Muscle of leg (tissue), 16 donors: ENCODE measurements at places on chromosomes 16 and 17. TPM values are rescaled to one million over a fixed set of nuclear protein-coding genes. Genes with fewer than 3 reads are reported as not detected.

DNA sequence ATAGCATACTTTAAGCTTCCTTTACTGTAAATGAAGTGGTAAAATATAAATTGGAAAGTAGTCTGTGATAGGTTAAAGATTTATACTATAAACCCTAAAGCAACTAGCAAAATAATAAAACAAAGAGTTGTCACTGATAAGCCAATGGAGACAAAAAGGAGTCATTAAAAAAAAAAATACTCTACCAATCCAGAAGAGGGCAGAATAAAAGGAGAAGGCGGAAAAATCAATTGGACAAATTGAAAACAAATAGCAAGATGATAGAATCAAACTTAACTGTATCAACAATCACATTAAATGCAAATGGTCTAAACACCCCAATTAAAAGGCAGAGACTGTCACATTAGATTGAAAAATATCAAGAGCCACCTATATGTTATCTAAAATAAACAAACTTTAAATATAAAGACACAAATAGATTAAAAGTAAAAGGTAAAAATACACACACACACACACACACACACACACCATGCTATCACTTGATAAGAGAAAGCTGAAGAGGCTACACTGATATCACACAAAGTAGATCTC is 71.8 kb downstream of the CACNG1 start:
- peaks cover 17% of the 10 kb centered on the region for H3K36me3 ChIP-seq
- DNase-seq: no peak
- no peaks in the 10 kb centered on the region for H3K4me1 ChIP-seq
- H3K27me3 ChIP-seq: no peaks in the 10 kb centered on the region

GRCh38 chr17:80894439-80894721 is 97.3 kb upstream of the CHMP6 start:
- peaks cover 39% of the 10 kb centered on the region for H3K36me3 ChIP-seq
- no peak for DNase-seq
- H3K27me3 ChIP-seq: no peaks in the 10 kb centered on the region
- no peak overlapping the region for H3K4me3 ChIP-seq

GRCh38 chr17:81534157-81535006 is 6.2 kb downstream of the FSCN2 start:
- H3K27me3 ChIP-seq: peaks cover 34% of the 10 kb centered on the region
- H3K4me3 ChIP-seq: no peak overlapping the region
- DNase-seq: no peak

DNA sequence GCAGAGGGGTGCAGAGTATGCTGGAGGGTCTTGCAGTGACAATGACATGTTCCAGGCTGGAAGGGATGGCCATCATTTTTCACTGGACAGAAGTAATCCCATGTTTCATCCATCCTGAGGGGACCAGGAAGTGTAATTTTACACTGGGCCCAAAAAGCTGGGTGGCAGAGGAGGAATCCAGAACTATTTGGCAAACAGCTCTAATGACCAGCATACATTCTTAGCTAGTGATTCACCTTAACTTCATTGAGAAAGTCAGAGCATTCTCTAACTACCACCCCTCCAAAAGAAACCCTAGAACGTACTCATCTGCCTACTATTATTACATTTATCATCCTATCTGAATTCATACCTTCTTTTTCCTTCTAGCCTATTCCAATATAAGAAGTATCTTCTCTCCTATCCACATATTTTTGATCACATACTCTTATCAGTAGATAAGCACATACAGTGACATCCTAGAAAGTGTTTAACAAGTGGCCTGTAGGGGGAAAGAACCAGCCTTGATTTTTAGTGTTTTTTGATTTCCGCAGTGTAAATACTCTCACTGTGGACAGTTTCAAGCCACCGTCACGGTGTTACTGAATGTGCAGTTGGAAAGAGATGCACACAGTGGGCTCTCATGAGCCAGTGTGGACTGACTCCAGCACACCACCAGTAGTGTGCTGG is 118.1 kb downstream of the FTO start:
- DNase-seq: no peak
- no peak overlapping the region for H3K27ac ChIP-seq
- H3K4me1 ChIP-seq: peaks cover 1% of the 10 kb centered on the region
- peaks cover 6% of the 10 kb centered on the region for H3K36me3 ChIP-seq
- no peaks in the 10 kb centered on the region for H3K27me3 ChIP-seq

- H3K4me3 ChIP-seq: no peak overlapping the region
- H3K27ac ChIP-seq: peak overlapping the region; percentile 13
- peaks cover 11% of the 10 kb centered on the region for H3K36me3 ChIP-seq
- no peak for DNase-seq
Observed at GRCh38 chr17:77378318-77379064, 237.7 kb downstream of the SEC14L1 start.

DNA sequence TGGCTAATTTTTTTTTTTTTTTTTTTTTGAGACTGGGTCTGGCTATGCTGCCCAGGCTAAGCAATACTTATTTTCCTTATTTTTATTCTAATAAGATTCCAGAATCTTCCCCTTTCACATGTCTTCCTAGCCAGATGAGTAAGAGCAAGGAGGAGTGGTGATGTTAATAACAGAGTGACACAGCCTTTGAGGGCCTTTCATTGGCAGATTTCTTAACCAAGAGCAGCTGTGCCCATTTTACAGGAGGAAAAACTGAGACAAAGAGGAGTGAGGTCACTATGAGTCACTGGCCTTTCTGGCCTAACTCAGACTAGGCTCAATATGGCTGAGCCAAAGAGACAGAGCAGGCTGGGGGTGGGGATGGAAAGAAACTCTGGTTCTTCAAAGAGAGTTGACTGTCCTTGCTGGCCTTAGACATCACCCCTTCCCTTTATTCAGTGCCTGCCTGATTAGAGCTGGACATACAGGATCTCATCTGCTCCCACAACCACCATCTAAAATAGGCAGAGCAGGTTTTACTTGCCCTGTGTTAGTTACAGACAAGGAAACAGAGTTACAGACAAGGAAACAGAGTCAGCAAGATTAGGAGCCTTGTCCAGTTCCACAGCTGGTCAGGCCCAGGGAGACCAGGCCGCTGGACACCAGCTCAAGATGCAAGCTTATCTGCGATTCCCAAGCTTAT is 50.0 kb upstream of the TOB1 start:
- peaks cover 48% of the 10 kb centered on the region for H3K4me1 ChIP-seq
- H3K36me3 ChIP-seq: no peaks in the 10 kb centered on the region
- no peak overlapping the region for H3K4me3 ChIP-seq
- DNase-seq: no peak
- peak overlapping the region; percentile 65 for H3K27ac ChIP-seq
- no peaks in the 10 kb centered on the region for H3K27me3 ChIP-seq

- no peak for DNase-seq
- H3K4me3 ChIP-seq: no peak overlapping the region
- peaks cover 22% of the 10 kb centered on the region for H3K27me3 ChIP-seq
Observed at GRCh38 chr16:49464093-49464492, 90.5 kb downstream of the C16orf78 start.

- H3K27ac ChIP-seq: no peak overlapping the region
- peak; percentile 25 for DNase-seq
- peaks cover 29% of the 10 kb centered on the region for H3K27me3 ChIP-seq
- no peak overlapping the region for H3K4me3 ChIP-seq
- H3K36me3 ChIP-seq: no peaks in the 10 kb centered on the region
Observed at GRCh38 chr16:89084814-89085612, 8.6 kb upstream of the ACSF3 start.

- H3K4me1 ChIP-seq: peaks cover 14% of the 10 kb centered on the region
- no peak overlapping the region for H3K4me3 ChIP-seq
- H3K36me3 ChIP-seq: no peaks in the 10 kb centered on the region
- H3K27ac ChIP-seq: no peak overlapping the region
Observed at GRCh38 chr17:77783991-77784820, 174.3 kb upstream of the TNRC6C start.

DNA sequence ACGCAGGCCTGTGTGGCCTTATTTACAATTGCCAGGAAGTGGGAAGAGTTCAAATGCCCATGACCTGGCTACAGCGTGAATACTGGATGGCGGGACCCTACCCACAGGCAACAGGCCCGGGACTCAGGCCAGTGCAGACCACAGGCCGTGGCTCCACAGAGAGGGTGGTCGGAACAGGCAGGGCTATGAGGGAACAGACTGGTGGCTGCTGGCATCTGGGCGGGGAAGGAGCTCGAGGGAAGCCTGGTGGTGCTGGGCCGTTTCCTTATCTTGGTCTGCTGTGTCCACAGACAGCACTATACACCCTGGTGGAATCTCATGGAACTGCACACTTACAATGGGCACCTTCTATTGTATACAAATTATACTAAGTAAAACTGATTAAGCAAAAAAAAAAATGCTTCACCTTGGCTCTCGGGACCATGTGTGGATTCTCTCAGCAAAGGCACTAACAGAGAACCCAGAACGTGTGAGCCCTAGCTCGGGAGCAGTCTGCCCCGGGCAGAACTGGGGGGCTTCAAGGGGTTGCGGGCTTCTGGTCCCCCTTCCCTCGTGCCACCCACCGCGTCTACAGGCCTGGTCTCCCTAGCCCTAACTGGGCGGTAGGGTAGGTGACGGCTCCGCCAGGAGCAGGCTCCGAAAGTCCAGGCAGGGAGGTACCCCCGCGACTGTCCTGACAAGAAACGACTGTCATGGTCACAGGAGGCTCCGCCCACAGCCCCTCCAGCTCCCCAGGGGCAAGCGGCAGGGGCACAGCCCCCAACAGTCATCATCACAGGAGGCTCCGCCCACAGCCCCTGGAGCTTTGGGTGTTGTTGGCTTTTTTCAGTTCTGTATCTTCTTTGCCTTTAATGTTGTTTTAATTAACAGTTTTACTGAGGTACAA is 21.8 kb downstream of the CEP131 start:
- no peaks in the 10 kb centered on the region for H3K27me3 ChIP-seq
- H3K36me3 ChIP-seq: peaks cover 45% of the 10 kb centered on the region
- H3K4me1 ChIP-seq: peaks cover 25% of the 10 kb centered on the region

DNA sequence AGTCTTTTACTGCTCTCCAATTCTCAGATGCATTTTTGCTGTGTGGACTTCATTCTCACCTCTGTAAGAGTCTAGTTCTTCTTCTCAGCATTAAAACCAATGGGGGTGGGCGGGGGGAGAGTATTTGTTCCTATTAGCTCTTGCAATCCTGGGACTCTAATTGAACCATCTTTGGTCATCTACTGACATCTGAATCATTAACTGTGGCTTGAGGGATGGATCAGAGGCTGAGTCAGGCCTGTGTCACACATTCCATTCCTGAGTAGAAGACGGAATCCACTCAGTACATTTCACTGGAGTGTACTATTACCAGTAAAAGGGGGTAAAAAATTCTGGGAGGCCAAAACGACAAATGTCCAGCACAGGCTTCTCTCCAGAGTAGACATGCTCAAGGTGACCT is 12.8 kb upstream of the ZNF23 start:
- no peak overlapping the region for H3K27ac ChIP-seq
- no peak overlapping the region for H3K4me3 ChIP-seq
- peaks cover 35% of the 10 kb centered on the region for H3K36me3 ChIP-seq
- H3K4me1 ChIP-seq: no peaks in the 10 kb centered on the region

DNA sequence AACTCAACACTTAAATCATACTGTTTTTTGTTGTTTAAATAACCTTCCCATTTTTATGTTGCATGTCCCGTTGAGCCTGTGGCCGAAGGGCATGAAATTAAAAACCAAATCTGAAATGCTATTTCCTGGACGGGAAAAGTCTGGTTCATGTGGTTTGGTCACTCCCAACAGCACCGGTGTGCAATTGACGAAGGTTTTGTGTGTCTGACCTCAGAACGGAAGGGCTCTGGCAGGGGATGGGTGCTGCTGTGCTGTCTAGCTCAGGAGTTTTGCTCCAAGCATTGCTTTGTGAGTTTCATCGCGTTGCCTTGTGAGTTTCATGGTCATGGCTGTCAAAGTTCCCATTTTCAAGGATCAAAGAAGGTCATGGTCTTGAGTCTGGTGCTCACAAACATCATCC is 363.3 kb downstream of the XYLT1 start:
- no peaks in the 10 kb centered on the region for H3K27me3 ChIP-seq
- no peak overlapping the region for H3K4me3 ChIP-seq
- H3K27ac ChIP-seq: no peak overlapping the region
- peaks cover 4% of the 10 kb centered on the region for H3K4me1 ChIP-seq
- no peak for DNase-seq
- H3K36me3 ChIP-seq: peaks cover 4% of the 10 kb centered on the region

DNA sequence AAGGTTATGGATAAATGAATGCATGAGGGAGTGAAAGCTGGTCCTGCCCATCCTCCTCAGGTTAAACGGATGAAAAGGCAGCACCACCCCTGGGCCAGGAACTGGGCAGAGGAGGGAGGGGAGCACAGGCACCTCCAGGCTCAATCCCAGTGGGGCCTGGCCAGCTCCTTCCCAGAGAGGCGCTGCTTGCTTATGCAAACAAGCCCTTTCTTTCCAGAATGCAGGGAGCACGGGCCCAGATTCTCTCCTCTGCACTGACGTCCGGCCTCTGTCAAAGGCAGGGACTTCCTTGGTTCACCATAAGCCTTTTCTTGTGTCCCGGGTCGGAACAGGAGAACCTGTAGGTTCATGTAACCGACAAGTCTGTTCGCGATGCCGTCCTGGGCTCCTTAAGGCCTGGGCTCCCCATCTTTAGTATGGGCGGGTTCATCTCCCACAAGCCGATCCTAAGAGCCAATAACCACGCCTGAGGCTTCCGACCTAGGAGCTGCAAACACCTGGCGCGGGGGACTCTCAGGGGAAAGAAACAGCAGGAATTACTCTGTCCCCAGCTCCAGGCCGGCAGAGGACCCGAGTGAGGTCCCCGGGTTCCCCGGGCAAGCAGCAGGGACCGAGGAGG is 16.3 kb downstream of the ENPP7 start:
- peaks cover 73% of the 10 kb centered on the region for H3K27me3 ChIP-seq
- H3K36me3 ChIP-seq: no peaks in the 10 kb centered on the region
- no peak overlapping the region for H3K4me3 ChIP-seq
- H3K27ac ChIP-seq: no peak overlapping the region
- H3K4me1 ChIP-seq: peaks cover 15% of the 10 kb centered on the region

GRCh38 chr17:45703806-45704205 is 80.3 kb upstream of the CRHR1 start:
- DNase-seq: no peak
- H3K4me3 ChIP-seq: no peak overlapping the region
- H3K36me3 ChIP-seq: no peaks in the 10 kb centered on the region
- H3K27ac ChIP-seq: no peak overlapping the region
- H3K4me1 ChIP-seq: no peaks in the 10 kb centered on the region

GRCh38 chr17:29862951-29863350 is 67.1 kb downstream of the SSH2 start:
- no peak overlapping the region for H3K4me3 ChIP-seq
- peaks cover 8% of the 10 kb centered on the region for H3K4me1 ChIP-seq
- no peak for DNase-seq
- no peak overlapping the region for H3K27ac ChIP-seq

DNA sequence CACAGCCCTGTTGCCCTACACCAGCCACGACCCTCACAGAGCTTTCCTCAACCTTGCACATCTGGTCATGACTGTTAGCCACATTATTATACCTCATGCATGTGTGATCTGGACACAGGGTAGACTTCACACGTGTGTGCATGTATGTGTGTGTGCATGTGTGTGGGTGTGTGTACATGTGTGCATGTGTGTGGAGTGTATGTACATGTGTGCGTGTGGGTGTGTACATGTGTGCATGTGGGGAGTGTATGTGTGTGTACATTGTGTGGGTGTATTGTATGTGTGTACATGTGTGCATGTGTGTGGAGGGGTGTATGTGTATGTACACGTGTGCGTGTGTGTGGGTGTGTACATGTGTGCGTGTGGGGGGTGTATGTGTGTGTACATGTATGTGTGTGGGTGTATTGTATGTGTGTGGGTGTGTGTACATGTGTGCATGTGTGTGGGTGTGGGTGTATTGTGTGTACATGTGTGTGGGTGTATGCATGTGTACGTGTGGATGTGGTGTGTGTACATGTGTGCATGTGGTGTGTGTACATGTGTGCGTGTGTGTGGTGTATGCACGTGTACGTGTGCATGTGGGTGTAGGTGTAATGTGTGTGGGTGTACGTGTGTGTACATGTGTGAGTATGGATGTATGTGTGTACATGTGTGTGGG is 130.2 kb downstream of the C16orf95 start:
- H3K4me1 ChIP-seq: no peaks in the 10 kb centered on the region
- peaks cover 9% of the 10 kb centered on the region for H3K27me3 ChIP-seq
- H3K36me3 ChIP-seq: no peaks in the 10 kb centered on the region
- DNase-seq: no peak

The HSBP1 gene
- 137 TPM for total RNA-seq

The KRT33A gene
- not detected for total RNA-seq

The KIF19 gene
- 1.6 TPM for total RNA-seq

The SLX1A gene
- total RNA-seq: 11.9 TPM
